Foreskin keratinocyte (primary cell): ENCODE measurements at places on chromosomes 4 and X. TPM values are rescaled to one million over a fixed set of nuclear protein-coding genes. Genes with fewer than 3 reads are reported as not detected.

The ADH1A gene
- not detected in 2 replicates for polyA plus RNA-seq

The CLTRN gene
- polyA plus RNA-seq = 0.32 and 0.50 TPM in 2 replicates

The EXOC1L gene
- not detected in 2 replicates for polyA plus RNA-seq

The TMEM150C gene
- polyA plus RNA-seq = 0.04 and 0.07 TPM in 2 replicates

The ACOX3 gene
- polyA plus RNA-seq = 10.4 and 12.9 TPM in 2 replicates

DNA sequence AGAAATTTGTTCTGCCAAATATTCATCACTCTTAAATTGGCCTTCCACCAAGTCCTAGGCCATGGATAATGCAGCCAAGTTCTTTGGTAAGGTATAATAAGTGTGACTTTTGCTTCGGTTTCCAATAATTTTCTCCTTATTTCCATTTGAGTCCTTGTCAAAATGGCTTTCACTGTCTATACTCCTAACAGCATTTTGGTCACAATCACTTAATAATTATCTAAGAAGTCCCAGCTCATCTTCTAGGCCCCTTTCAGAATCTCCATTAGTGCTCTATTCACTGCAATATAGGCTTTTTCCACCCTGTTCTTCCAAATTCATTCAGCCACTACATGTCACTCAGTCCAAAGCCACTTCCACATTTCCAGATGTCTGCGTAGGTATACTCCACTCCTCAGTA lies 51.0 kb upstream of the SPIN4 start:
- no peak for DNase-seq
